ENCODE measurements at places on chromosomes 6 and 20.
A peak's percentile ranks its signal among the peaks of the same experiment; 100 is the strongest.

DNA sequence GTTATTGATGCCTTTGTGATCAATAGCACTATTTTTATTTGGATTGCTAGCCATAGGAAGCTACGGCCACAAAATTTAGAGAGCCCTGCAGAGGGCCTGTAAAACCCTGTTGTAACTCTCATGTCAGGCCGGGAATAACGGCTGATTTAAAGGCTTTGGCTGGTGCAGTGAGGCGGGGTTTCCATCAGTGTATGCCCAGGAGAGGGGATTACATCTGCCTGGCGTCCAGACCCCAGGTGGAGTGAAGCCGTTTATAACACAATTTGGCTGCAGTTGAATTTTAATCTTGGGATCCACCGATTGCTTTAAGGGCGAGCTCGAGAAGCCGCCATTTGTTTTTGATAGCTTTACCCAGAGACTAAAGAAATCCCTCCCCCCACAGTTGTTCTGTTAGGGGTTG lies 29.1 kb upstream of the APCDD1L start:
- no peak for DNase-seq

- no peak for DNase-seq
Measured at GRCh38 chr6:28597217-28597835, 71.6 kb downstream of the GPX5 start.

- no peak for DNase-seq
Measured at GRCh38 chr6:30882759-30883684, 1.3 kb upstream of the DDR1 start.

GRCh38 chr6:136470044-136470443 lies 80.2 kb downstream of the MAP7 start:
- no peak for DNase-seq

DNA sequence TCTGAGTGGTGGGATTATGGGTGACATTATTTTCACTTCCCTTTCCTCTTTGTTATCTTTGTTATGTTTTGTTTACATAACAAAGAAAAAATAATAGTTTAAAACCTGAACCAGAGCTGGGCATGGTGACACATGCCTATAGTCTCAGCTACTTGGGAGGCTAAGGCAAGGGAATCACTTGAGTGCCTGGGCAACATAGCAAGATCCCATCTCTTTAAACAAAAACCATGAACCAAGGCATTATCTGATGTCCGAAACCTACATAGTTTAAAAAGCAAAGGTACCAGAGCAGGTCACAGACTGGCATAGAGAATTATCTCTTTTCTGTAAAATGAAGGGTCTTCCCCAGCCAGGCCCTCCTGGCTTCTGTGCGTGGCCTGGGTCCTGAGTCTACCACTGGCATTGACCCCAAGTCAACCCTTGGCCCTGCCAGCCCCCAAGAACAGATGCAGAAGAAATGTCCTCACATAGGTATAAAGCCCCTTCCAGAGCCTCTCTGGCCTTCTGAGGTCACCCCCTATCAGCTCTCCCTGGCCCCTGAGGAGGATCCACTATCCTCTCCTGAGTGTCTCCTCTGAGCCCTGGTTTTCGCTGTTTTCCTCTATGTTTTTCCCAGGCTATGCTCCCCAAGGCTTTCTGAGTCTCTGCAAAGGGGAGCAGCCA lies 81.3 kb downstream of the TRERF1 start:
- DNase-seq: no peak

- DNase-seq: no peak
Measured at GRCh38 chr6:57262901-57263694, 41.0 kb upstream of the RAB23 start.

DNA sequence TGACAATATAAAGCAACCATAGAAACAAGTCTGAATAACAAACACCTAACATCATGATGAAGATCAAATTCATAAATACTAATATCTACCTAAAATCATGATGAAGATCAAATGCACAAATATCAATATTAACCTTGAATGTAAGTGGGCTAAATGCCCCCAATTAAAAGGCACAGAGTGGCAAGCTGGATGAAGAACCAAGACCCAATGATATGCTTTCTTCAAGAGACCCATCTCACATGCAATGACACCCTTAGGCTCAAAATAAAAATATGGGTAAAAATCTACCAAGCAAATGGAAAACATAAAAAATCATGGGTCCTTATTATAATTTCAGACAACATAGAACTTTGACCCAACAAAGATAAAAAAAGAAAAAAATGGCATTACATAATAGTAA lies 578.5 kb upstream of the PTCHD4 start:
- no peak for DNase-seq

- DNase-seq: no peak
Measured at GRCh38 chr6:2556761-2557160, 194.0 kb downstream of the MYLK4 start.

DNA sequence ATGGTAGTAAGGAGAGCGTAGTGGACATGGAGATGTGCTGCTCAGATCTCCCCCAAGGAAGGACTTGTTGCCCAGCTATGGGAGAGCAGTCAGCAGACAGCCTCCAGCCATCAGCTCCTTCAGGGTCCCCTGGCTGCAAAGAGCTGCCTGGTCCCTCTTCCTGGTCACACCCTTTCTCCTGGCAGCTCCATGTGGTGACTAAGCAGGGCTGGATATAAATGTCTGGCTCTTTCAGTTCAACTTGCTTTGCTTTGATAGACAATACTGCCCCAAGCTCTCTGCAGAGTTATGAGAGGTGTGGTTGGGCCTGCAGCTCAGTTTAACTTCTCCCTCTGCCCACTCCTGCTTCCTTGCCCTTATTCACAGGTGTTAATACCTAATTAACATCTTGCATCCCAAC lies 64.1 kb upstream of the DDR1 start:
- DNase-seq: no peak

GRCh38 chr6:159929819-159930218 lies 39.0 kb downstream of the MAS1 start:
- DNase-seq: peak; percentile 30

- no peak for DNase-seq
Measured at GRCh38 chr6:170166511-170167122, 124.3 kb downstream of the DLL1 start.

DNA sequence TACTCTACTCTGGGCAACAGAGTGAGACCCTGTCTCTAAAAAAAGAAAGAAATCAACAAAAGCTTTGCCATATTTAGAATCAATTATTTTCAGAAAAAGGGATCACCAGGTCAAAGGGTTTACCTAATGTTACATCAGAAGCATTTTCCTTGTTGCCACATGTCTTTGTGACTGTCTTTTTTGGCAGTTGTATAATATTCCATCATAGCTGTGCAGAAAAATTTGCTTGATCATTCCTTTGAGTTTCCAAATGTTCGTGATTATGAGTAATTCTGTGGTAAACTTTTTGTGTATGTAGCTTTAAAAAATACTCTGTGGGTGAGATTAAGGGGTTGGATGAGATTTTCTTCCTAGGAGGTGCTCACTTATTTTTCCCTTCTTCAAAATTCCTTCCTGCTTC lies 26.4 kb downstream of the PNPLA1 start:
- no peak for DNase-seq

DNA sequence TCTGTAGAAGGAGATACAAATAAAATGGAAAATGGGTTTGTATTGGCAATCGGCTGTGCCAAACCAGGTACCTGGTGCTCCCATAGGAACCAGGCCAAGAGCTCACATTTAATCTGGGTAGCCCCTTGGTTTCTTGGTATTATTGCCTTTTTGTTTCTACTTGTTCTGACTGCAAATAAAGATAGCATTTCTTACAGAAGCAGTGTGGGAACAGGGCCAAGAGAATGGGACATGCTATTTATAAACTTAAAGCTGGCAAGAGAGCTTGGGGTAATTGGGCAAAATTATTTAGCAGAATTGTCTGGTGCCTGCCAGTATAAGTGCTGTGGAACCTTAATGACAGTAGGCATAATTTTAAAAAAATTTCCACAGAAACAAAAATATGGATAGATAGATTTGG lies 113.5 kb upstream of the GLP1R start:
- DNase-seq: no peak

DNA sequence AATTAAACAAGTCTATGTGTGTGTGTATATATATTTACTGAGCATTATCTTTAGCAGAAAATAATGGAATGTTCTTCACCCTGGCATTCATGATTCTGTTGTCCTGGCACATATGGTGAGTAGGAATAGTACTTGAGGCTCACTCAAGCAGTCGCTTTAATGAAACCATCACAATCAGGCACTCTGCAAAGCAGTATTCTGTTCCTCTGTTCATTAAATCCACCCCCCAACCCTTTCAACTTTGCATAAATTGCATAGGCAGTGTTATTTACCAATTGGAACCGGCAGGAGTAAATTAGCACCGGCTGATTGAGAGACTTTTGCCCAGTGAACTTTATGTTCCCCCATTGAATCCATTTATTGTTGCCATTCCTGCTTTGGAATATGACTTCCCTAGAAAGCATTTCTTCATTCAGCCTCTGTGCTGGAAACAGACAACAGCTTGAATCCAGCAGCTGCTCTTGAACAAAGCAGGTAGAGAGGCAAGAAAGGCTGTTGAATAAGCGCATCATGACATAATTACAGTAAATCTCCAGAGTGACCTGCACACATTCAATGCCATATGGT lies 268.0 kb upstream of the RNF217 start:
- DNase-seq: no peak

GRCh38 chr20:22805996-22806395 lies 221.6 kb upstream of the FOXA2 start:
- DNase-seq: no peak

- no peak for DNase-seq
Measured at GRCh38 chr6:170447561-170447930, 105.6 kb downstream of the PSMB1 start.

DNA sequence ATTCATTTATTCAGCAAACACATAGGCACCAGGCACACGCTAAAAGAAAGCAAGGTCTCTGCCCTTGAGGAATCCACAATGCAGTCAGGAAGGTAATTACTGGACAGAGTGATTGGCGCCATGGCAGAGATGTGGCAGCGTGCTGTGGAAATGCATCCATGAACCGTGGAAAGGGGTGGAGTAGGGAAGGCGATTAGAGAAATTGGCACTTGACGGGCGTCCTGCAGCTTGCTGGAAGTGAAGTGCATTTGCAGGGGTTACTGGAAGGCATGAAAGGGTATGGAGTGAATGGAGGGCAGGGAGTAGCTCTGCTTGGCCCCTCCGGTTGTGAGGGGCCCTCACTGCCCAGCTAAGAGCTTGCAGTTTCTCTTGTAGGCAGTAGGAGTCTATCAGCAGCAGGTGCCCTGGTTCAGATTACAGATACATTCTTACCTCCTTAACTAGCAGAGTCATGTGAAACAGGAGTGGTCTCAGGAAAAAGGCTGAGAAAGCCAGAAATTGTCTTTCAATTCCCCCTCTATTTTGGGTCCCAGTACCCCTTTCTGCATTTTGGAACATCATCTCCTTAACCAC lies 122.5 kb upstream of the TIAM2 start:
- no peak for DNase-seq

GRCh38 chr20:878511-879307 lies 37.4 kb downstream of the ANGPT4 start:
- DNase-seq: no peak

GRCh38 chr6:90385759-90386313 lies 89.2 kb upstream of the BACH2 start:
- DNase-seq: no peak

DNA sequence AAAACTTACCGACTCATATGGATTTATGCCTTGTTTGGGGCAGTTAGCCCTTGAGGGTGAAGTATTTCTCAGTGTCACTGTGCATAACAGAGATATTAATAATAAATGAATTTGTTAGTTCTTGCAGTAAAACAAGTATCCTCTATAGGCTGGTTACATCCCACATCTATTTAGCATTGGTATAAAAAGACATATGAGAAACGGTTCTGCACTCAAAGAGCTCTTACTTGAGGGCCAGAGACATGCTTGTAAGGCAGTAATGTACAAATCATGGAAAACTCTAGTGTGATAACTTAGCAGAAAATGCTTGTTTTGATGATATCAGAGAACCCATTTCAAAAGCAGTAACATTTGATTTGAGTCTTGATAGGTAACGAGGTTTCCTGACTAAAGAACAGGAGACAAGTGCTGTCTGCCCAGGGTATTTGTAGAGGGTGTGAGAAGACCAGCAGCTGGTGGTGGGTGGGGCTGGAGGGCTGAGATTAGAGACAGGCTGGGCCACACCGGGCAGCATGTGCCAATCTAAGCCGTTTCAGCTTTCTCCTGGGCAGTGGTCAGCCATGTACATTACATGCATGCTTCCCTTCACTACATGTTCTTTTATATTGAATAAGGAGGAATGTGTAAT lies 46.3 kb downstream of the TULP4 start:
- no peak for DNase-seq

- DNase-seq: no peak
Measured at GRCh38 chr20:31949877-31950646, 1.8 kb downstream of the PDRG1 start.

GRCh38 chr20:57396212-57396983 lies 5.2 kb downstream of the RBM38 start:
- DNase-seq: no peak

All from activated T-helper 1 cell treated with Interleukin-2 at 50 U/mL for 16 hours (primary cell).